Fibroblast of the conjunctiva (primary cell): ENCODE measurements at places on chromosomes 7 and 10.

GRCh38 chr7:55545496-55545895 is 26.8 kb downstream of the VOPP1 start:
- no peak for DNase-seq

GRCh38 chr7:128139406-128139805 is 101.7 kb upstream of the LEP start:
- no peak for DNase-seq

DNA sequence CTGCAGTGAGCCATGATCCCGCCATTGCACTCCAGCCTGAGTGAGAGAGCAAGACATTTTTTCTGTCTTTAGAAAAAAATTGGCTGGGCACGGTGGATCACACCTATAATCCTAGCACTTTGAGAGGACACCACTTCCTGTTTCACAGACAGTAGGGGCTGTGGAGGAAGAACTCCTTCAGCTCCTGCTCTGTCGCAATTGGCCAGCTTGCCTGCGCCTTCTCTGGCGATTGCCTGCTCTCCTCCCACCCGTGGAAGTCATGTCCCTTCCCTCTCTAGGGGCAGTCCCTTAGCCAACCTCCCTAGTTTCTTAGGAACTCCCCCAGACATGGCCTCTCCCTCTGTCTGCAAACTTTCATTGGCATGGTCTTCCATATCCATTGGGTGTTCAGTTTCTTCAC is 8.7 kb downstream of the PDSS1 start:
- no peak for DNase-seq

- no peak for DNase-seq
Observed at GRCh38 chr7:151785681-151785965, 91.3 kb downstream of the PRKAG2 start.

- peak; percentile 47 for DNase-seq
Observed at GRCh38 chr7:139725077-139725476, 52.7 kb downstream of the HIPK2 start.

- DNase-seq: peak; percentile 16
Observed at GRCh38 chr7:101733713-101734475, 83.5 kb upstream of the CUX1 start.

DNA sequence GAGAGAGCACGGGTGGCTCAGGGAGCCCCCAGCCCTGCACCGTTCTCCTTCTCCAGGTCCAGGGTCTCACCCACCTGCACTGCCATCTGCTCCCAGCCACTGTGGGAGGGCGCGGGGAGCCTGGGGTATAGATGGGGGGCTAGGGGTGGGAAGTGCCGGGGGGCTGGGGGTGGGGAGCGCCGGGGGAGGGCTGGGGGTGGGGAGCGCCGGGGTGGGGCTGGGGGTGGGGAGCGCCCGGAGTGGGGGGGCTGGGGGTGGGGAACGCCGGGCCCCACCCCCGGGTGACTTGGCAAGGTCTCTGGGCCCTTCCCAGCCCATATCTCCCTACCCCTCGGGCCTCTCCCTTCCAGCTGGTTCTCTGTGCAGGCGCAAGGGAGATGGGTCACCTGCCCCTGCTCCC is at the start of gene GRIFIN:
Gene GRIFIN, minus strand, starts transcription at position 101 of the 400 bp plus-strand sequence. Its CDS starts 15 bp downstream, at position 86.
- no peak for DNase-seq

DNA sequence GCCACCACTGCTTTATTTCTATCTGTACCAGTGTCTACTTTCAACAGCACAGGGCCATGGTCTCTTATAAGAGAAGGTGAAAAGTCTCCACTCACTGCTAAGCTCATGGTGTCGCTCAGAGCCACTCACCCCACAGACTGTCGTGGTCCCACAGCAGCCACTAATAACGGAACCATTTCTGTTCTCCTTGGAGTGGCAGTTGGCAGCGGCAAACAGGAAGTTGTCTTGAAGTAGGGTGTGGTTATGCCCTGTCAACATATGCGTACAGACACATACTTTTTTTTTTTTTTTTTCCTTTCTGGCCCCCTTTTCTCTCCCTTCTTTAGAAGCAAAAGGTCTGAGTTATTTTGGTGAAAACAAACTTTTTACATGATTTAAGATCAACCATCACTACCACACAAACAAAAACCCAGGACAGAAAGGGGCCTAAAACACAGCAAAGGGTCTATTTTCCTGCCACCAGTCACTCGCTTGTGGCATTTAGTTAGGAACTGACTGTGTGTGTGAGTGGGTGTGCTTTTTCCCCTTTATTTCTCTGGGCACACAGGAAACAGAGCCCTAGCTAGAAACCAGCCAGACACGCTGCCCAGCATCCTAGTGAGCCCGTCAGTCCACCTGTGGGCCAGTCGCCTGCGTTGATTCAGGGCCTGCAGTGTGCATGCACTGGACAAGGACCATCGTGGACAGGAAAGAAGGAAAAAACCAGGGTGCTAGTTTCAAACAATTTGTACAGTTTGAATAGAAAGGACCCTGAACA is 96.7 kb upstream of the EFCAB10 start:
- DNase-seq: no peak

- no peak for DNase-seq
Observed at GRCh38 chr7:12564996-12565764, 5.3 kb upstream of the SCIN start.

DNA sequence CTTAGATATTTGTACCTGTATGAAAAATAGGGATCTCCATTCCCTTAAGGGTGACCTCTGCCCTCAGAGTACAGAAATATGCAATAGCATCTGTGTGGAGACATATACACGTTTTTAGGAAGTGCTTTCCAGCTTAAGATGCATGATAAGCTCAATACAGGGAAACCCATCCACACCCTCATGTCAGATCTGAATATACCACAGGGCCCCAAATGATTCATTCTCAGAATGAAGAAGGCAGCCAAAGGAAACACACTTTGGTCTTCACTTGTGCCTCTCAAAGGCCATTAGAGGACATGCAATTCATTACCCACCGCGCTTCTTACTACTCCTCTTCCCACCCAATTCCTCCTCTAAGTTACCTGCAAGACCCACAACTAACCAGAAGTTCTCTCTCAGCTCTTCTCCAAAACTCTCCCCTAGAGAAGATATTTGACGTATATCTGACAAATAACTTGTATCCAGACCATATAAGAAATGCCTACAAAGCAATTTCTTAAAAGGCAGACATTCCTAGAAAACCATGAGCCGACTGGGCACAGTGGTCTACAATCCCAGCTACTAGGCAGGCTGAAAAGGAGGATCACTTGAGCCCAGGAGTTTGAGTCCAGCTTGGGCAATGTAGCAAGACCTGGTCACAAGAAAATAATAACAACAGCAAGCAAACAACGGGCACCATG is 103.0 kb downstream of the OAT start:
- DNase-seq: no peak

DNA sequence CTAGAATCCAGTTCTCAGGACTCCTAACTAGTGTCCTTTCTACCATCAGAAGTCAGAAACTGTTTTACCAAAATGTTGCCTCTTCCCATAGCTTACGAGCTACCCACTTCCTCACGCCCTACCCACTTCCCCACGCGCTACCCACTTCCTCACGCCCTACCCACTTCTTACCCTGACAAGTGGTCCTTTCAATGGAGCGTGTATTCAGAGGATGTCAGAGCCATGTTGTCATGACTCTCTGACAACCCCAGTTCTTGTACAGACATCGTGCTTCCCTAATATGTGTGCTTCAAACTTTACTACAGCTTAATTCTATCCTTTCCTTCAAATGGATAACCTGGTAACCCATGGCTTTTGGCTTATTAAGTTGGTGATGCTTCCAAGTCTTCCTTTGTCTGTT is 84.8 kb upstream of the PHF14 start:
- DNase-seq: no peak

DNA sequence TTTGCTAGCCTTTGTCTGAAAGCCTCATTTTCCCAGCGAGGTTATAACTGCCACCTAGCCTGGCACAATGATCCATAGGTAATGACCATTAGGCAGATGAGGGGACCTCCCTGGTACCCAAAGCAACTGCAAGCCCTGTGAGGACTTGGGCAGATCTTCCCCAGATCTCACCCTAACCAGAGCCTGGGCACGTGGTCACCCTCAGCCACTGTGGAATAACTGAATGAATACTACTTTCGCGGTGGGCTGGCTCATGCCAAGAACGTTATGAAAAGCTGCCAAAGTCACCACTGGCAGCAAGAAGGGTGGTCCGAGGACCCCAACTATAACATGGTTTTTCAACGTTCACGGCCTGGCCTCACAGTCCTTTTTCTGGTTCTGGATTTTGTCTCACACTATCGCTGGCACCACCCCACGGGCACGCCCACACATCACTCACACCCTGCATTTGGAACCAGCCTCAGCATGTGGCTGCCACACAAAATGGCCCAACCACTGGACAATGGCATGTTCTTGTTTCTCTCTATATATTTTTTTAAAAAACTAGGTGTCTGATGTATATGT is 3.4 kb downstream of the PRKAG2 start:
- no peak for DNase-seq

- no peak for DNase-seq
Observed at GRCh38 chr7:5615190-5616070, 166.0 kb downstream of the RNF216 start.

DNA sequence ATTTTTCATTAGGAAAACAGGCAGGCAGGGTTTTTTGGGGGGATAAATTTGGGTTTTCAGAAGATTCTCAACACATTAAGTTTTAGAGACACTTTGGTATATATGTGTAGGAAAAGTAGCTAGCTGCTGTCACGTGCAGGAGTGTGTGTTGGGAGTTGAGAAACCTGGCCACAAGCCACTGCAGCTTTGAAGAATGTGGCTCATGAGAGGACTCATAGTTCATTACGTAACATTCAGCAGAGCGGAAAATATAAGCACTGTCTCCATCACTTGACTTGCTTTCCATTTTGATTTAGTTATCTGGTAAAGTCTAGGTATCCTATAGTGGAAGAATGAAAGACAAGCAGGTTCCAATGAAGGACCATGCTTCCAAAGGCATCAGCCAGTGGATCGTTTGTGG is 31.2 kb downstream of the SMNDC1 start:
- DNase-seq: peak; percentile 61

DNA sequence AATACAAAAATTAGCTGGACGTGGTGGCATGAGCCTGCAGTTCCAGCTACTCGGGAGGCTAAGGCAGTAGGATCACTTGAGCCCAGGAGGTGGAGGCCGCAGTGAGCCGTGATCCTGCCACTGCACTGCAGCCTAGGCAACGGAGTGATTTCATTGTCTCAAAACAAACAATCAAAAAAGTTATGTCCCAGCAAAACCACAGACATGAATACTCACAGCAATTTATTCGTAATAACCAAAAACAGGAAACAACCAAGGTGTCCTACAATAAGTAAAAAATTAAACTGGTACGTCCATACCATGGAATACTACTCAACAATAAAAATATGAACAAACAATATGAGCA is 11.6 kb upstream of the CYTH3 start:
- no peak for DNase-seq

DNA sequence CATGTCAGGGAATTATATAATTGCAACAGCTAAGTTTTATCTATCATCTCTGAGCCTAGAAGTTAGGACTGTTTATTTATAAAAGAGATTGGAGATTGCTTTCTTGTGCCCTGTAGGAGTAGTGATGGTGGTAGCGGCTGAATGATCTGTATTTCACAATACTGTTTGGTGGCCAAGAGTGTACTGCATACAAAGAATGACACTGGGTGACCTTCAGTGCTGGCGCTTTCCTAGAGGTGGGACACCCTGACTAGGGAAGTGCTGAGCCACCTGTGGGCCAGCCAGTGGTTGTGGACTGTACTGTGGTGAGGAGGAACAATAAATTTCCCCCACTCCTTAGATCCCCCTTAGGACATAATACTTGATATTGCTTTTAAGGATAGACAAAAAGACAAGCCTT is 53.0 kb downstream of the COPG2 start:
- DNase-seq: no peak

DNA sequence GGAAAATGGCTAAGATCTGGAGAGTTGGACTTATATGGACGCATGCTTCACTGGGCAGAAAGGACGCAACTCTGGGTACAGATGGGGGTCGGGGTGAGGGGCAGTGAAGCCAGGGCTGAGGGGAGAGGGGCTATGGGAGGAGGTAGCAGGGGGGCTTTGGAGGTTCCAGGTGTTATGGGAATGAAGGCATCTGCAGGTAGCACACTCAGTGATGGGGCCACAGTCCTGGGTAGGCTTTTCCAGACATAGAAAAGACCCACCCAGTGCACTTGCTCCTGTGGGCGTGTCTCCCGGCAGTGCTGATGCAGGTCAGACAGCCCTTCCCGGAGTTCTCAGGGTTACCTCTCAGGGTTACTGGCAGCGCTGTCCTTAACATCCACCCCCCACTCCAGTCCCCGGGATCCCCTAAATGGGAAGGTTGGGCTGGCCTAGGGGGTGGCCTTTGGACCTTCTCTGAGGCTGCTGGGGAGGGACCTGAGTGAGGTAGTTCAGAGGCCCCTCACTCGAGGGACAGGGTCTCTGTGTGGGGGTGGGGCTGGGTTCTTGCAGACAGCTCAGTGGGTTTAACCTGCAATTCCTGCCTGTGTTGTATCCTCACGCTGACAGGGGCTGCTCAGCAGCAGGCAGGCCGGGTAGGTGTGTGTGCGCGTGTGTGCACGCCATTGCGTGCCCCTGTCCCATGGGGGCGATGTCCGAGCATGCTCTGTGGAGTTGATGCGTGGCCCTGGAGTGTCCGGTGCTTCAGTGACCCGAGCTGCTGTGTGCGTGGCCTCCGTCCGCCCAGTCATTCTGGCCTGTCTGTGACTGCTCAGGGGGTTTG is 6.2 kb downstream of the ZYX start:
- no peak for DNase-seq

DNA sequence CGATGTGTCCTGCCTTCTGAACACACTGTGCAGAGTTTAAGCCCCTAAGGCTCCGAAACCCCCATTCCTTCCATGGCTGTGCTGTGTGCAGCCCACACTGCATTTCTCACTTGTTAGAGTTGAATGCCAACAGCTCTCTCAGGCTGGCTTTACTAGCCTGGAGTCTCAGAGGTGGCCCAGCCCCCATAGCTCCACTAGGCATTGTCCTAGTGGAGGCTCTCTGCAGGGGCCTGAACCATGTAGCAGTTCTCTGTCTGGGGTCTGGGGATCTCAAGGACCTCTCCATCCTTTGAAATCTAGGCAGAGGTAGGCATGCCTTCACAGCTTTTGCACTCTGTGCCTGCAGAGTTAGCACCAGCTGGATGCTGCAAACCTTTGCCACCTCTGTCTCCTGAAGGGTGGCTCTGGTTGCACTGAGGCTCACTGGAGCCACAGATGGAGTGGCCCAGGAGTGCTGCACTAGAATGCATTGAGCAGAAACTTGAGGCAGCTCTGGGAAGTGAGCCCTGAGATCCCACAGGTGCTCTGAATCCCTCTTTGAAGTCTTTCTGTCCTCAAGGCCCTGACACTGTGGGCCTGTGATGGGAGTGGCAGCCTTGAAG is 301.7 kb downstream of the DGKB start:
- DNase-seq: no peak

- no peak for DNase-seq
Observed at GRCh38 chr7:44158873-44159631, 17.9 kb upstream of the MYL7 start.
